ENCODE measurements at places on chromosomes 5 and 9.
A peak's percentile ranks its signal among the peaks of the same experiment; 100 is the strongest.

- DNase-seq: no peak
Observed at GRCh38 chr5:35963381-35963843, 25.0 kb upstream of the CAPSL start.

GRCh38 chr9:81320909-81321482 is 368.4 kb downstream of the TLE1 start:
- no peak for DNase-seq

- DNase-seq: no peak
Observed at GRCh38 chr5:174690271-174690670, 34.1 kb upstream of the MSX2 start.

GRCh38 chr5:168401880-168402279 is 84.4 kb upstream of the RARS1 start:
- no peak for DNase-seq

- DNase-seq: no peak
Observed at GRCh38 chr5:138243794-138244193, 30.6 kb downstream of the GFRA3 start.

- no peak for DNase-seq
Observed at GRCh38 chr5:158560170-158560569, 539.5 kb downstream of the EBF1 start.

DNA sequence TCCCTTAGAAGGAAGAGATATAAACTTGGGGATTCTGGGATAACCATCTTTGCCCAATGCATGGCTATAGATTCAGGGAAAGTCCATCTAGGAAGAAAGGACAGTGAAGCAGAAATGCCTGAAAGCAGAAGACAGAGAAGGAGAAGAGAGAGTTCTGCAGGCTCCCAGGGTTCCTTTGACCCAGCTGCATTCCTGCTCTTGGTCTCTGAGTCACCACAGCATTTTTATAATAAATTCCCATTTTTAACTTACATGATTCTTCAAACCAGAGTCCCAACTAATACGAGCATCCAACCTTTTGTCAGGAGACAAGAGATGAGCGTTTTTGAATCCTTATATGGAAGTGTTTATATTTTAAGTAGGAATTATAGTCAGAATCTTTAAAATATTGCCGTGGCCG is 12.0 kb upstream of the AOPEP start:
- no peak for DNase-seq

DNA sequence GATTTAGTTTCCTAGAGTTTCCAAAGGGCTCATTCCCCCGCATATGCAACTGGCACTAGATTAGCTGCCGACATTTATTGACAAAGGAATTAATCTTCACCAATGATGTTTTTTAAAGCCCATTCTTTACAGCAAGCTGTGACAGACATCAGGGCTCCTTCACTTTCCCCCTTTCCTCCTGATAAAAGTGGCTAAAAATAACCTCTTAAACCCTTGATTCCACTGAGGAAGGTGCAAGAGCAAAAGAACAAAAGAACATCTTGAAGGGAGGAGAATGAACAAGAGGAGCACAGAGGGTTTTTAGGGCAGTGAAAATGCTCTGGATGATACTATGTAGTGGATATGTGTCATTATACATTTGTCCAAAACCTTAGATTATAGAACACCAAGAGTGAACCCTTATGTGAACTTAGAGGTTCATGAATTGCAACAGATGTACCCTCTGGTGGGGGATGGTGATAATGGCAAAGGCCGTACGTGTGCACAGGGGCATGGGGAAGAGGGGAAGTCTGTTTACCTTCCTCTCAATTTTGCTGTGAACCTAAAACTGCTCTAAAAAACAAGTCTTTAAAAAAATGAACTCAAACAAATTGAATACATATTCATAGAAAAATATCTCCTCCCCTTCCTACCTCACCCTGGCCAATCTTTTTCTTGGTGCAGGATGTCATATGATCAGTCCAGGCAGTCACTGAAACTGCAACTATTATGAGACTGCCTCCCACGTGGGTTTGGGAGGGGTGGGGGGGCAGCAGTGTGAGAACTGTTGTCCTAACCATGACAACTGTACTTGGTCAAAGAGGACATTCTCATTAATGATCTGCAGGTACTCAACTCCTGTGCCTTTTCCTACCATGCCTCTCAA is 83.0 kb downstream of the MARCHF3 start:
- DNase-seq: no peak

- DNase-seq: no peak
Observed at GRCh38 chr9:135741276-135742219, 39.6 kb downstream of the KCNT1 start.

- DNase-seq: peak; percentile 7
Observed at GRCh38 chr9:91421971-91422757, 1.5 kb downstream of the NFIL3 start.

DNA sequence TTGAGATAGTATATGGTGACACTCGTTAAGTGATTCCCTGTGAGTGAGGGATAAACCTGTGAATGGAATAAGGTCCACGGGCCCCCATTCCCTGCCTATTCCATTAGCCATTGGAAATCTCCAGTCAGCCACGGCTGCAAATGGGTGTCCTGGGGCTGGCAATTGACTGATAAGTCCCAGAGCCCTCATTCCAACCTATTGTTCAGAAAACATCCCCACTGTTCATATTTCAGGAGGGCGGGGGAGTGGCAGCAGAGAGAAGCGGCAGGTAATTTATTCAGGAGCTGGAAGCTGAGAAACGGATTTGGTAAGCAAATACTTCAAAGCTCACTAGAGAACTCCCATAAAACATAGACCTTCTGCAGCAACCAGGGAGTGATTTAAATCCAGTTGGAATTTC is 42.0 kb downstream of the TMEM174 start:
- no peak for DNase-seq

DNA sequence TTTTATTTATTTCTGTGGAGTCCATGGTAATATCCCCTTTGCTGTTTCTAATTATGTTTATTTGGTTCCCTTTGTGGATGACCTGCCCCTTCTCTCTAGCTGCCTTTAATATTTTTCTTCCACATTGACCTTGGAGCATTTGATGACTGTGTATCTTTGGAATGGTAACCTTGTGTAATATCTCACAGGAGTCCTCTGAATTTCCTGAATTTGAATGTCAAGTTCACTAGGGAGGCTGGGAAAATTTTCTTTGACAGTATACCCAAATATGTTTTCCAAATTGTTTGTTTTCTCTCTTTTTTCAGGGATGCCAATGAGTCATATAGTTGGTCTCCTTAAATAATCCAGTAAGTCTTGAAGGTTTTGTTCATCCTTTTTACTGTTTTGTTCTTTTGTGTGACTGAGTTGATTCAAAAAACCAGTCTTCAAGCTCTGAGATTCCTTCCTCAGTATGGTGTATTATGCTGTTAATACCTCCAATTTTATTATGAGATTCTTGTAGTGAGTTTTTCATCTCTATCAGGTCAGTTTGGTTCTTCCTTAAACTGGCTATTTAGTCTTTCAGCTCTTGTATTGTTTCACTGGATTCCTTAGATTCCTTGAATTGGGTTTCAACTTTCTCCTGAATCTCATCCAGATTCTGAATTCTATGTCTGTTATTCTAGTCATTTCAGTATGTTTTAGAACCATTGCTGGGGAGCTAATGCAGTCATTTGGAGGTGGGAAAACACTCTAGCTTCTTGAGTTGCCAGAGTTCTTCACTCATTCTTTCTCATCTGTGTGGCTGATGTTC is 349.0 kb upstream of the TARS1 start:
- DNase-seq: no peak

- no peak for DNase-seq
Observed at GRCh38 chr9:111632060-111632459, 926 bp downstream of the DNAJC25 start.

GRCh38 chr5:151592855-151593408 is 1.8 kb upstream of the FAT2 start:
- DNase-seq: no peak

DNA sequence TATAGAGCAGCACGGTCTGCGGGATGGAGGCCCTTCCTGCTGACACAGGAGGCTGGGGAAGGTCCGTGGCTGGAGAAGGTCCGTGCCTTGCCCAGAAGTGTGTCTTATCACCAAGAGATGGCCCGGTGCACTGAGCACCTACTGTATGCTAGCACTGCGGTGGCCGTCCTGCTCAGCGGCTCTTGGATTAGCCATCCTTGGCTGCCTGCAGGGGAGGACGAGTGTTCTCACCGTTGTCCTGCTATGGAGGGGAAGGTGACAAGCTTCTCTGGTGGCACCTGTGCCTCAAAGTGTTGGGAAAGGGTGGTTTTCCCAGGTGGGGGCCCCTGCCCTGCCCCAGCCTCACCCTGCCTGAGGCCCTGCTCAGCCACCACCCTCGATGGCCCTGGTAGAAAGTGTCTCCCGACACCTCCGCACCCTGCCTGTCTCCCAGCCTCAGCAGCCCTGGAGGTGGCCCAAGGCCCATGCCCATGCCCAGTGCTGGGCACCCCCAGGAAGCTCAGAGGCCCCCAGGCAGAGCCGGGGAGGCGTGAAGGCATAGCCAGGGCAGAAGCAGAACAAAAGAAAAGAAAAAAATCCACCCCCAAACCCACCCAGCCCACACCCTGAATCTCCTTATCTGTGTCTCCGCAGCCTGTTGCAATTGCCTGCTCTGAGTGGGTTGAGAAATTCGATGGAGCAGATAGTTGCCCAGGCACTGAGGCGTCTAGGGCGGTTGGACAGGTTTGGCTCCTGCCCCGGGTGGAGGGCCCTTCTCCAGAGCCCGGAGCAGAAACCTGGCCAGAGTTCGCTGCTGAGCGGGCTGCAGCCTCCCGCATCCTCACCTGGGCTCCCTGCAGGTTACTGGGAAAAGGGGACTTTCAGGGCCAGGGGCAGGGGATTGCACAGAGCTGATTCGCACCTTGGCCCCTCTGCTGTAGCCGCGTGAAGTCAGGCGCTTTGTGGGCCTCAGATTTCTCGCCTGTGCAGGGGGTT is 30.5 kb downstream of the RXRA start:
- no peak for DNase-seq

DNA sequence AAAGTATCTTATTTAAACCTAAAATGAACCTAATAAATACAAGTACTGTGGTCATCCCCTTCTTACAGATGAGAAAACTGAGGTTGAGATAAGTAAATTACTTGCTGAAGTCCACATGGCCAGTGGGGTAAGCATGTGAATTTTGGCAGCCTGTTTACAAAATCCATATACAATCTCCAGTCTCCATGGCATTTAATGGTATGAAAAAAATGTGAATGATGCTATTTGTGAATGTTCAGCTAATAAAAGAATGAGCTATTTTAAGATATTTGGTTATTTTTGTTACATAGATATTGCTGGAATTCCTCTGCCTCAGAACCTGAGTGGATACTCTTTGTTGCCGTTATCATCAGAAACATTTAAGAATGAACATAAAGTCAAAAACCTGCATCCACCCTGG is 19.3 kb upstream of the GPR150 start:
- DNase-seq: no peak

DNA sequence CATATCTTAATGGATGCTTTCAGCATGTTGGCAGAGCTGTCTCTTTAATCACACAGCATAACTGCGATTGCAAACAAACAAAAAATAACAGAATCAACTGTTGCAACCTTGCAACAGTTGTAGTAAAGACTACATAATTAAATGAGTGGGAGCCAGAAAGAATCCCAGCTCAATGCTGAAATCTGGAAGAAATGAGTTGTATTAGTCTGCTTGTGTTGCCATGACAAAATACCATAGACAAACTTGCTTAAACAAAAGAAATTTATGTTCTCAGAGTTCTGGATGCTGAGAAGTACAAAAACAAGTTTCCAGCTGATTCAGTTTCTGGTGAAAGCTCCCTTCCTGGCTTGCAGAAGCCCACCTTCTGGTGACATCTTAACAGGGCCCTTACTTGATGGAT is 260.9 kb upstream of the TUSC1 start:
- no peak for DNase-seq

DNA sequence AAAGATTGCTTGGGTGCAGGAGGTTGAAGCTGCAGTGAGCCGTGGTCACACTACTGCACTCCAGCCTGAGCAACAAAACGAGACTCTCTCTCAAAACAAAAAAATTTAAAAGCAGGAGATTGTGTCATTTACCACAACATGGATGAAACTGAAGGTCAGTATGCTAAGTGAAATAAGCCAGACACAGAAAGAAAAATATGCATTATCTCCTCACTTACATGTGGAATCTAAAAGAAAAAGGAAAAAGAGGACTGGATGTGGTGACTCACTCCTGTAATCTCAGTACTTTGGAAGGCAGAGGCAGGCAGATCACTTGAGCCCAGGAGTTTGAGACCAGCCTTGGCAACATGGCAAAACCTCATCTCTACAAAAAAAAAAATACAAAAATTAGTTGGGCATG is 146.8 kb upstream of the DAPK1 start:
- no peak for DNase-seq

DNA sequence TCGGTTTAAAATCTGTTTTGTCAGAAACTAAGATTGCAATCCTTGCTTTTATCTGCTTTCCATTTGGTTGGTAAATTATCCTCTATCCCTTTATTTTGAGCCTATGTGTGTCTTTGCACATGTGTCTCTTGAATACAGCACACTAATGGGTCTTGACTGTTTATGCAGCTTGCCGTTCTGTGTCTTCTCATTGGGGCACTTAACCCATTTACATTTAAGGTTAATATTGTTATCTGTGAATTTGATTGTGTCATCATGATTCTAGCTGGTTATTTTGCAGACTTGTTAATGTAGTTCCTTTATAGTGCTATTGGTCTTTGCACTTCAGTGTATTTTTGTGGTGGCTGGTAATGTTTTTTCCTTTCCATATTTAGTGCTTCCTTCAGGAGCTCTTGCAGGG is 36.3 kb upstream of the SMIM15 start:
- no peak for DNase-seq

- DNase-seq: no peak
Observed at GRCh38 chr5:120605325-120606079, 141.4 kb downstream of the PRR16 start.

DNA sequence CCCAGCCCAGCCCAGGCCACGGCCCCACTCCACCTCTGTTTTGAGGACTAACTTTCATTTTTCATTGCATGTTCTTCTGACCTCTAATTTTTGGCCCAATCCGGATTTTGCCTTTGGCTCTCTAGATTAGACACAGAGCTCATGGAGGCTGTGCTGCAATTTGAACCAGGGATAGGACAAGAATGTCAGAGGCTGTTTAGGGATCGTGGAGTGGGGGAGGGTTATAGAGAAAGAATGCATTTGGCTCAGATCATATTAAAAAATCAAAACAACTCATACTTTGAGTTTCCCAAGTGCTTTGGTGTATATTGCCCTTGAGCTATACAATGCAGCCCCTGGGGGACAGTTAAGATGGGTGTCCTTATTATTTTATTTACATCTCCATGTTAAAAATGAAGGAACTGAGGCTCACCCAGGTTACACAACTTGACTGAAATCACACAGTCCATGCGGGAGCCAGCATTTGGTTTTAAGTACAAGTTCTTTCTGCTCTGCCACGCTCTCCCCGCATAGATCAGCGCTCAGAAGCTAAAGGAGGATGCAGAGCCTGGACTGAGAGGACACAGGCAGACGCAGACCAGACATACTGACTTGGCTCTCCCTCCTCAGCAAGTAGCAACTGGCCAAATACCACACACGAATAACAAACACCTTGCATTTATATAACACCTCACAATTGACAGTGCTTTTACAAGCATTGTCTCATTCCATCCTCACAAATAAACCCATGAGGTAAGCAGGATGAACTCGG is 126.4 kb upstream of the RAI14 start:
- no peak for DNase-seq

GRCh38 chr5:73158313-73158712 is 14.7 kb upstream of the TMEM174 start:
- no peak for DNase-seq

- no peak for DNase-seq
Observed at GRCh38 chr9:7567687-7568086, 231.9 kb downstream of the DMAC1 start.
